Fibroblast of skin of abdomen (primary cell): ENCODE measurements at places on chromosomes 2 and 18.

DNA sequence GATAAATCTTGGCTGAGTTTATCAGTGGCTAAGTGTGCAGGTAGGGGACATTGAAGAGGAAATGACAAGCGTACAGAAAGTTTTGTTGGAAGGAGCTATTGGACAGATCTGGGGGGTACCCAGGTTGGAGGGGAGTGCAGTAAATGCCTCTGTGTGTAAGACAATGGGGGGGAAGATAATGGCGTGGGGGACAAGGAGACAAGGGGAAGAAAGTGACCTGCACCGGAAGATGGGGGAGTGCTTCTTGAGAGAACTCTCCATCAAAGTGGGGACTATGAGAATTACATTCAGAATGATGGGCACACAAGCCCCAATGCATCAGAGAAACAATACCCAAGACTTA is 190.0 kb downstream of the ALPK2 start:
- no peak for DNase-seq

GRCh38 chr2:203782262-203782976 is 76.0 kb downstream of the CD28 start:
- peak; percentile 96 for DNase-seq

- DNase-seq, result no peak
Observed at GRCh38 chr18:28366676-28367075, 189.7 kb upstream of the CDH2 start.

GRCh38 chr2:15391751-15392150 is 169.4 kb downstream of the NBAS start:
- DNase-seq, result no peak

GRCh38 chr2:136008205-136008865 is 22.9 kb upstream of the DARS1 start:
- no peak for DNase-seq

- DNase-seq, result no peak
Observed at GRCh38 chr2:11196246-11196645, 41.0 kb downstream of the SLC66A3 start.

- DNase-seq, result no peak
Observed at GRCh38 chr2:231409776-231410175, 14.3 kb downstream of the B3GNT7 start.

- no peak for DNase-seq
Observed at GRCh38 chr2:212745359-212745758, 206.8 kb upstream of the ERBB4 start.

- DNase-seq, result no peak
Observed at GRCh38 chr2:210899131-210899530, 342.7 kb downstream of the CPS1 start.

GRCh38 chr2:237698358-237698694 is 70.9 kb downstream of the LRRFIP1 start:
- no peak for DNase-seq

GRCh38 chr2:223056701-223057418 is 4.9 kb downstream of the KCNE4 start:
- DNase-seq, result peak; percentile 76

GRCh38 chr2:122333932-122334331 is 578.5 kb downstream of the TSN start:
- no peak for DNase-seq

DNA sequence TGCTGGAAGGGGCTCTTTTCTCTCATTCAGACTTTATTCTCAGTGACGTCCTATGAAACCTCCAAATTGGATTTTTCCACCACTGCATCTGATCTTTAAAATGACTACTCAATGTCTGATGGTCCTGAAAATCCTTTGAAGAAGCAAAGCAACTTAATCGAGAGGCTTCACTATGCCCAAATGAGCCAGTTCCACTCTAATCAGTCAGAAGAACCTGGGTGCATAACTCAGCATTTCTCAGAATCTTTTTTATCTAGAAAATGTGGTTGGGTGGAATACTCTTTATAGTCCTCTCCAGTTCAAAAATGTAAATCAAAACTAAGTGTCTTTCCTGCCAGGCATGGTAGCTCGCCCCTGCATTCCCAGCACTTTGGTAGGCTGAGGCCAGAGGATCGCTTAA is 60.7 kb downstream of the PRELID3A start:
- DNase-seq, result no peak

- DNase-seq, result no peak
Observed at GRCh38 chr2:181698223-181698622, 17.9 kb upstream of the NEUROD1 start.

DNA sequence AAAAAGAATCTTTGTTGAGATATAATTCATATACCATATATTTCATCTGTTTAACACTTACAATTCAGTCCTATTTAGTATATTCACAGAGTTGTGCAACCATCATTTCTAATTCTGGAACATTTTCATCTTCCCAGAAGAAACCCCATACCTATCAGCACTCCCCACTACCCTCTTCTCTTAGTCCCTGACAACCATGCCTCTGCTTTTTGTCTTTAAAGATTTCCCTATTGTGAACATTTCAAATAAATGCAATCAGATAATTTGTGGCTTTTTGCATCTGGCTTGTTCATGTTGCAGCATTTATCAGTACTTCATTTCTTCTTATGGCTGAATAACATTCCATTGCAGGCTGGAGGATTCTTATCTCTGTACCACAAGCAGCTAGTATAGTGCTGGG is 305.9 kb upstream of the MEX3C start:
- no peak for DNase-seq

DNA sequence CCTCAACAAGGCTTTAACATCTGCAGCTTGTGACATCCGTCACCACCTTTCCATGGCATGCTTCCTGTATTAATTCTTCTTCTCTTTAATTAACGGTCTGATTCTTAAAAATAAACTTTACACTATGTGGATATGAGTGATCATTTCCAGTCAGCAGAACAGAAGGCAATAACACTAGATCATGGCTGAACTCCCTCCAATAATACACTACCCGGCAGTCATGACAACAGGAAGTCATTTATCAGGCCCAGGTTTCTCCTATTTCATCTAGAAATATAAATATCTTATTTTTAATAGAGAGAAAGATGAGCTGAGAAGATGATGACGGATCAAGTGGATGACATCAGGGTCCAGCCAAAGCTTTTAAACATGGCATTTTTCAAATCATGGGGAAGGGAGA is 792.2 kb downstream of the SLC4A3 start:
- no peak for DNase-seq

GRCh38 chr18:28606686-28607085 is 429.8 kb upstream of the CDH2 start:
- no peak for DNase-seq

- DNase-seq, result no peak
Observed at GRCh38 chr2:25400169-25400568, 58.4 kb upstream of the DNMT3A start.

- DNase-seq, result peak; percentile 17
Observed at GRCh38 chr2:186903216-186903615, 54.2 kb upstream of the ZSWIM2 start.

DNA sequence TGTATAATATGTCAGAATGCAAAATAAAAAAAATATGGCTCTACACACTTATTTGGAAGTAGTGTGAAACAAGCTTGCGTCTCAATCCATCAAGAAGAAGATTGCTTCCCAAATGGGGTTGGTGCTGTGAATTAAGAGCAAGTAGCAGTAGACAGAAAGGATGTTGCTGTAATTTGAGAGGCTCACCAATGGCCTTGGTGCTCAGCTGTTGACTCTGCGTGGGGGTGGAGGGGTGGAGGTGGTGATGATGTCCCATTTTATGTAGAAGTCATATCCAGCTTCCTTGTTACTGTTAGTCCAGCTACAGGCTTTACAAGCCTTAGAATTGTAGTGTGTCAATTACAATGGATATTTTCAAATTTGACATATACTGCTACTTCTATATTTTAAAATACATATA is 223.4 kb upstream of the RND3 start:
- DNase-seq, result no peak

- DNase-seq, result peak; percentile 62
Observed at GRCh38 chr2:66428986-66429612, 5.8 kb upstream of the MEIS1 start.

DNA sequence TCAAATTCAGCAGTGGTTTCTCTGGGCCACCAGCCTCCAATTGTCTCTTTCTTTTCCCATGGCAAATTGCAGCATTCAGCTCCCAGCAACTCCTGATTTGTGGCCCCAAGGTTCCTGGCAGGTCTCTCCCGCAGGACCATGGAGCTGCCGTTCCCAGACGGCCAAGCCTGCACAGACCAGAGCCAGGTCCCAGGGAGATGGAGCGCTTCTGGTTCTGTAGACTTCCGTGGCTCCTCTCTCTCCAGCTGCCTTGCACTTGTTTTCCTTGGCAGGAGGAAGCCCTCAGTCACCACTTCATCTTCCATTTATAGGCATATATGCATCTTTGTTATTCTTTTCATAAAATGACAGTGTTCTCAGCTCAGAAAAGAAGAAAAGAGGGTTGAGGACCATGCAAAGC is 21.7 kb downstream of the TNP1 start:
- peak; percentile 35 for DNase-seq

DNA sequence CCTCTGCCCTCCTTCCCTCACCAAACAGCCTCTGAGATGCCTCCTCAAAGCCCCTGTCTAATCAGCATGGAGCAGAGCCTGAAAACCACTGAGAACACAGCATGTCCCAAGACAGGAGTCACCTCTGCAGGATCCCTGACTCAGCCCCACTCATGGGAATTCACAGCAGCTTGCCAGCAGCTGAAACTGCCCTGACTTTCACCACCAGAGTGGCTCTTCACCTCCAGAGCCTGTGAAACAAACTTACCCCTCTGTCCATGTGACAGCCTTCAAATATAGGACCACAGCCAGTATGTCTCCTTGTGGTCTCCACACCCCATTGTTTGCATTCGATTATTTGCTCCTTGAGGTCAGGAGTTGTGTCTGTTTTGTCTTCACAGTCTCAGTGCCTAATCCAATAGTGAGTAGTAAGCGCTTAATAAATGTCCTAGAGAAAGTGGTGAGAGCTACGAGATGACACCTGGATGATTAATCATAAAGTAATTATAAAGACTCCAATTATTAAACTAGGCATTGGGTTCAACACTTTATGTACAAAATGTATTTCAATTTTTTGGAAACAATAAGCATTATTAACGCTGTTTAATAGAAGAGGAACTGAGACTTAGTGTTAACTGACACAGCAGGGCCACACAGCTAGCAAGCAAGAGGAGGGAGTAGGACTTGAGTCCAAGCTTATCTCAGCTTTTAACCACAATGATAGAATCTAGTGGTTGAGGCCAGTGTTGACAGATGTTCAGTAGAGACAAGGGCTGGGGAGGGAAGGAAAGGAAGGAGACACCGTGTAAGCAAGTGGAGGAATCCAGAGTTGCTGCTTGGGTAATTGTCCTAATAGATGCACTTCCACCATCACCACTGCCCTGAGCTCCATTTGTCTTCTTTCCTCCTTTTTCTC is 358.7 kb upstream of the TNP1 start:
- peak; percentile 76 for DNase-seq

DNA sequence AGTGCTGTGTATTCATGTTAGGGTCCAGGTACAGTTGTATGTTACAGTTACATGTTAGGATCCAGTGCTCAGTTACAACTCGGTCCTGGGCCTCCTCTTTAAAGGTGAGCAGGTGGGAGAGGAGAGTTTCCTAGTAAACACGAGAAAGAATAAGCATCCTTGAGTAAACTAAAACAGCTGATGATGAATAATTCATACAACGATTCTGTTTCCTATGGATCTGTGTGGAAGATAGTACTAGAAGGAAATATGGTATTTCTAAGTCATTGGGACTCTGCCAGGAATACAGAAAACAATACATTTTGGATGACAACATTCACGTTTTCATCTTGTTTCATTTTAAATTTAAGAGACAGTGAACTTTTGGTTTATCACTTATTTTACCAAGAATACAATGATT is 29.5 kb downstream of the SNTG2 start:
- no peak for DNase-seq

- DNase-seq, result no peak
Observed at GRCh38 chr2:139175510-139175909, 395.3 kb upstream of the NXPH2 start.

GRCh38 chr2:160324161-160324800 is 124.2 kb upstream of the ITGB6 start:
- peak; percentile 54 for DNase-seq

GRCh38 chr2:2324119-2324518 is 7.0 kb downstream of the MYT1L start:
- DNase-seq, result no peak

DNA sequence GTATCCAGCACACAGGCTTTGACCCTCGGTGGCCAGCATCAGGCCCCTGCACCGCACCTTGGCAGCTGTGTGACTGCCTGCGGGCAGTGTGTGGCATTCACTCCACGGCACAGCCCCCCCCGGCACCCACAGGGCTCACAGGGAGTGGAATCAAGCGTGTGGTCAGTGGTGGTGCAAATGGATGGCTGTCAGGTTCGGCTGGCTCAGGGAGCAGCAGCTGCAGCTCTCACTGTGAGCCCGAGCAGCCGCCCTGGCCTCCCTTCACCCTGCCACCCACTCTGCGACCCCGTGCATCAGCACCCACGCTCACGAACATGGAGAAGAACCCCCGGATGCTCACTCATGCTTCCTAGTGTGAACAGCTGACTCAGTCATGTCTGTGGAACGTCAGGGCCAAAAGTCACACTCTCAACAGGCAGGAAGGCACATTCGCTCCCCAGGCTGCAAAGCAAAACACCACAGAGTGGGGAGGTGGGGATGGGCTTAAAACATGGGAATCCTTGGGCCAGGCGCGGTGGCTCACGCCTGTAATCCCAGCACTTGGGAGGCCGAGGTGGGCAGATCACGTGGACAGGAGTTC is 41.5 kb upstream of the GPC1 start:
- no peak for DNase-seq

DNA sequence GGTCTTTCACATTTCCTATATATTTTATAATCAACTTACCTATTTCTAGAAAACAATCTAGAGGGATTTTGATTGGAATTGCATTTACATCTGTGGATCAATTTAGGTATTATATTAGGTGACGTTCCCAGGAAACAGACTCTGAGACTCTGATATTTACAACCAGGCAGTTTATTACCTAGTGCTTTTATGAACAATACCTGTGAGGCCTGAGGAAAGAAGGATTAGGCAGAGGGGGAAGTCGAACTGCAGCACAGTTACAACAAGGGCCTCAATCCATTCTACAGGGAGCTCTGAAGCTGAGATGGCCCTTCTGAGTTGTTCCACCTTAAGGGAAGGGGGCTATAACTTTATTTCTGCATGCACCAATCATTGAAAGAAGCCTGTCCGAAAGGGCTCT is 206.9 kb downstream of the MYO1B start:
- no peak for DNase-seq

DNA sequence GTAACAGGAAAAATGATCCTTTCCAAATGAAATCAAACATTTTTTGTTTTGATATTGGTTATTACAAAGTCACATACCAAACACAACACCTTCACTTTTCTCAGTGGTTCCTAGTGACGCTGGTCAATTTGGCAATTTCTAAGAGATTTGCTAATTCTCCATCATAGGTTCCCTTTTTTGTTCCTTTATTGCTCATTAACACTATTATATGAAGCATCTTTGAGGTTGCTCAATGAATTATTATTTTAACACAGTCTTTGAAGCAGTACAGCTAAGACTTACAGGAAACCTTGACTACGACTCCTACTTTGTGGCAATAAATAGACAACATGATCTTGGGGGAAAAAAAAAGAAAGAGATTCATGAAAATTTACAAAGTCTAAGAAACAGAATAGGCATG is 152.2 kb upstream of the VRK2 start:
- DNase-seq, result no peak
